Spleen (tissue), 13 donors: ENCODE measurements at places on chromosomes 5 and 9. TPM values are rescaled to one million over a fixed set of nuclear protein-coding genes. Genes with fewer than 3 reads are reported as not detected.

- DNase-seq = no peak
Observed at GRCh38 chr9:7536310-7536939, 263.2 kb downstream of the DMAC1 start.

GRCh38 chr5:99926463-99926862 is 608.7 kb upstream of the FAM174A start:
- DNase-seq = no peak

The PLCXD3 gene
- total RNA-seq = 0.46 TPM

- DNase-seq = no peak
Observed at GRCh38 chr9:89470224-89470839, 27.6 kb downstream of the SEMA4D start.

DNA sequence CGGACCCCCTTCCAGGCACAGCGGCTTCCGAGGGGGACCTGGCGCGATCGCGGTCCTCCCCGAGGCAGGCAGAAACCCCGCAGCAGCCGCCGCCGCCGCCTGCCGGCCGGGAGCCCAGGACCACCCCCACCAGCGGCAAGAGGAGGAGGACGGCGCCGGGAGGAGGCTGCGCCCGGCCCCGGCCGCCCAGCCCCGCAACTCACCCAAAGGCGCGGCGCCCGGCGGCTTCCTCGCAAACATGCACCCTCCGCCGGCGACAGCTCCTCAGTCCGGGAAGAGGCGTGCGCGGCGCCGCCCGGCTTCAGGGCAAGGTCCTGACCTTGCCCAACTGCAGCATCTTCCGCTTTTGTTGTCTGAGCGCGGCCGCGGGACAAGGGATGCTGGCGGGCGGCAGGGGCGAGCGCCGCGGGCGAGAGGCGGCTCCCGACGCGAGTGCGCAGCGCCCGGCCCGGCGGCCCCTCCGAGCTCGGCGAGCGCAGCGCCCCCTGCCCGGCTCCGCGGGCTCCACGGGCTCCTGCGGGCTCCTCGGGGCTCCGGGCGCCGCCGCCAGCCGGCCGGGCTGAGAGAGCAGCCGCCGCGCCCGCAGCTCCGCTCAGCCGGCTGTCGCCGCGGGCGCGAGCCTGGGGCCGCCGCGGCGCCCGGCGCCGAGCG is 507 bp downstream of the CTNND2 start:
- peak; percentile 82 for DNase-seq

The FOXD4 gene
- 0.41 TPM for total RNA-seq

The PLPPR1 gene
- not detected for total RNA-seq

DNA sequence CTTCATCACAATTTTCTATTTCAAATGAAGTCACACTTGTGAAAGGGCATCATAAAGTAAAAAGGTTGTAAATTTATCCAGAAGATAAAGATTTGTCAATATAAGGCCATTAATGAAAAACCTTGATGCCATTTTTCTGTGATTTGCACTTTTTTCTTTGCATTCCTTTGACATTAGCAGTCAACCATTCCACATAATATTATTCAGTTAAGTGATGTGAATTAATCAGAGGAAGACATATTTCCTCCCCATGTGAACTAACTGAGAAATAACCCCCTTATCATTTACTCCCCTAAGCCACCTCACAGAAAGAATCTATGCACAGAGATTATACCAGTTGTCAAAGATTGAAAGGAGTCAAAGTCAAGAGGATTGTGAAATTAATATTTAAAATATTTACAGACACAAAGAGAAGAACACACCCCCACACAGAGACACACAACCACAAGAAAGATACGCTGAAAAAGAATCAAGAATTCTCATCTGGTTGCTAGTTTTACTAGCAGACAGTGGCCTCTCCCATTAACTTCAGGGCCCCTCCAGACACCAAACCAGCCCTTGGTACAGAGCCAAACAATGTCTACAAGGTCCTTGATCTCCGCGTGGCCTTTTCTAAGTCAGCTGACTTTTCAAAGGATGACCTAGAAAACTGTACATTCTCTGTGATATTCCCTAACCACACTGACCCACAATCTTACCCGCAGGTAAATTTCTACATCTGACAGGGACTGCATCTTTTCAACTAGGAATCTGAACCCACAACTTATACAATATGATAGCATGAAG is 29.5 kb downstream of the GNAQ start:
- no peak for DNase-seq

The PCDH12 gene
- 47.0 TPM for total RNA-seq

GRCh38 chr5:76332611-76333205 is 70.4 kb upstream of the IQGAP2 start:
- no peak for DNase-seq

- DNase-seq = no peak
Observed at GRCh38 chr9:117134826-117135500, 279.9 kb downstream of the ASTN2 start.

The CAMK2A gene
- 1.0 TPM for total RNA-seq

DNA sequence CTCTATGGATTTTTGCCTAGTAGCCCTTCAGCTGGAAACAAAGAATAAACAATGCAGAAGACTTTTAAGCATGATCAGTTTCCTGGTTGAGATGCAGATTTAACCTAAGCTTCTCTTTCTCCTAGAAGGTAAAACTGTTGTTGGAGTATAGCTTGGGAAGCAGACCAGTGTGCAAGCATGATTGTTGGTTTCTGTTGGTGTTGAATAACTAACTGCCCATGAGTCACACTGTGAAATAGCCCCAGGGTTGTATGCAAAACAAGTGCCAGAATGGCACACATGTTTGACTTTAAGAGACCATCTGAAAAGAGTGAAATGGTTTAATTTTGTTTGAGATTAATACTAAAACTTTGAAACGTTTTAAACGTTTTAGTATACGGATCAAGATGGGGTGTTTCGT is 227.1 kb downstream of the ARHGEF28 start:
- no peak for DNase-seq

DNA sequence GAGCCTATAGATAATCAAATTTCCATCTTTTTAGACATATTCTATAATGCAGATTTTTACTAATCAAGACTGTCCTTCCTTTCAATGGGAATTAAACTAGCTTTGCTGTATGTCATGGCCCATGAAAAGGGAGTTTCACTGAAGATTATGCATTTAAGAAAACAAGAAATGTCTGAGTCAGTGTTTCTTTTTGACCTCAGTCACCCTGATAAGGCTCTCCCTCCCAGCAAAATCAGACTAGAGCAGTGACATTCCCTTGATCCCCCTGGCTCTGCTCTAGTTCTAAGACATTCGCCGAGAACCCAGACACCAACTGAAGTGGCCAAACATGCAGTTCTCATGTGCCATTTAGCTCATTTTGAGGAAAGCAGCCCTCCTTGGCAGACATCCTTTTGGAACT is 442.0 kb downstream of the ACTL7B start:
- DNase-seq = no peak

The TSSK1B gene
- not detected for total RNA-seq

DNA sequence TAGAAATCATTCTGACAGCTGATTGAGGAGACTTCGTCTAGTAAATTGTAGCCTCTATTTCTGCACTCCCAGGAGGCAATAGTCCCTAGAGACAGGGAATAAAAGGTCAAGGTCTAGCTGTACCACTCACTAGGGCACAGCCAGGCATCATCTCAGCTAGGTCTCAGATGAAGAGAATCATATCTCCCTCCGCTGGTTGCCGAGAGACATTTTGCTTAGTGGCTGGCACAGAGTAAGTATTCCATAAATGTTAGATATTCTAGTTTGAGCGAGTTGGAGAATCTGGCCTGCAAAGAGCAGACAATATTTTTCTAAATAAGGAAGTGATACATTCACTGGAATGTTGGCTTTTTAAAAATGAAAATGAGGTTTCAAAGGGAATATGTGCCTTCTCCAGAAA is 180.4 kb upstream of the ACTBL2 start:
- no peak for DNase-seq

GRCh38 chr5:4845221-4845620 is 294.9 kb upstream of the ADAMTS16 start:
- DNase-seq = no peak

The DROSHA gene
- total RNA-seq = 45.8 TPM

The TMEM171 gene
- 30.5 TPM for total RNA-seq

DNA sequence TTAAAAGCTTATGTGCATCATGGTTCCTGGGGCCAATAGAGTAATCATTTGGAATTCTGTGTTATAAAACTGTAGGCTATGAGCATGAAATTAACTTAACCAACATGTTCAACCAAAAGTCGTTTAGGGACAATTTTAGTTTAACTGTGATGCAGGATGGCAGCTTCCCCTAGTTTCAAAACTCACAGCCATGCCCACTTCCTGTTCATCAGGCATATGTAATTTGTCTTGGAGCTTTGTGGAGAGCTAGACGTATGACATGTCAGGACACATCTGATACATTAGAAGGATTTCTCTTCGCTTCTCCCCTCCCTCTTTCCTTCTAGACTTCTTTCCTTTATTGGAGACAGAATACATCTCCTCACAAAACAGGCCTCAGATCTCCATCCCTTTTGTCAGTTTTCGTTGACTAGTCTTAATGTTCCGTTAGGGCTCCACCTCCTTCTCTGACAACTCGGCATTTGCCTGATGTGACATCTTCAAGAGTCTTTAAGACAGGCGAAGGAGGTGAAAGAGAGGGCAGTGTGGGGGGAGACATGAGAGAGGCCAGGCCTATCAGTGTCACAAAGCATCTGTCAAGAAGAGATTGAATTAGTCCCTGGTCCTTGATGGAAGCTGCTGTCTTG is 176.0 kb downstream of the MSX2 start:
- no peak for DNase-seq

DNA sequence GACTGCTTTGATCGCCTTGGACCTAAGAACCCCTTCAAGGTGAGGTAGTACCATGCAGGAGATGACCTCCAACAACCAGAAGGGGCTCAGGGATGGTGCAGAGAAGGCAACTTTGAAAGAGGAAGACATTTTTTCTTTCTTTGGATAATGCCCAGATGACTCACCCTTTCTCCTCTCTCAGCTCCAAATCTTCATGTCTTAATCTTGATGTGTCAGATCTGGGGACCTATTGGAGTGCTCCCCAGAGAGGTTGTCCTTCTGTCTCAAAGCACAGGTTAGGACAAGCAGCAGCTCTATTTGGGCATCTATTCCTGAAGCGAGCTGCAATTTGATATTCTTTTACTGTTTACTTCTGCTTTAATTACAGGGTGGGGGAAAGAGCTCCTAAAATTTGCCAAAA is 229.9 kb upstream of the MAP3K1 start:
- DNase-seq = no peak

DNA sequence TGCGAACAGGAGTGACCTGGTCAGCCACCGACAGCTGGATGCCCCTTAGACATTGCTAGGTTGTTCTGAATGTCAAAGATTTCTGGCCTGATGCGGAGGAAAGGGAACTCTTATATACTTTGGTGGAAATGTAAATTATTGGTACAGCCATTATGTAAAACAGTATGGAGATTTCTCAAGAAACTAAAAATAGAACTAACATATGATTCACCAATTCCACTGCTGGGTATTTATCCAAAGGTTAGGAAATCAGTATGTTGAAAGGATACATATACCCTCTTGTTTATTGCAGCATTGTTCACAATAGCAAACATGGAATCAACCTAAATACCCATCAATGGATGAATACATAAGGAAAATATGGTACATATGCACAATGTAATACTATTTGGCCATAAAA is 31.8 kb downstream of the DMRT3 start:
- DNase-seq = no peak

The SOX30 gene
- 0.09 TPM for total RNA-seq

The C1QTNF3 gene
- 5.8 TPM for total RNA-seq

- no peak for DNase-seq
Observed at GRCh38 chr9:78267889-78268288, 29.0 kb upstream of the PSAT1 start.

The LCNL1 gene
- total RNA-seq = 2.4 TPM

- no peak for DNase-seq
Observed at GRCh38 chr9:20552874-20553557, 69.3 kb downstream of the MLLT3 start.

GRCh38 chr5:9813305-9813704 is 183.2 kb upstream of the TAS2R1 start:
- DNase-seq = no peak
